ENCODE measurements at places on chromosomes 6 and 20.
A peak's percentile ranks its signal among the peaks of the same experiment; 100 is the strongest.

DNA sequence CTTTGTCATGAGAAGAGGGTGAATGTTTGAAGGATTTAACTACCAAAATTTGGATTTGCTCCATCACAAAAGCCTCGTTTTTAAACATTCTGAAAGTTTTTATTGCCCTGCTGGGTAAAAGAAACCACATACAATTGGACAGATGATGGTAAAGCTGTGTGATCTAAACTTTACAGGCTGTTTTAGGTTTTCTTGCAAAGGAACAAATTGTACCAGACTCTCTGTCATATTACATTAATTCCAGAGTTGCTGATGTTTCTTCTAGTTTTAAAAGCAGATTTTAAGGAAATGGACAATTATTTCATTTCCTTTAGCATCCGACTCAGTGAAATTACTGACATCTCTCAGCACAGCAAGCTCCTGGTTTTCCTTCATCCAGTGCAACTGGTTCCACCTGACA, 53.2 kb downstream of the CRYBG1 start:
- no peak for DNase-seq

- DNase-seq: no peak
Measured at GRCh38 chr20:64069614-64070243, 6.7 kb downstream of the TCEA2 start.

DNA sequence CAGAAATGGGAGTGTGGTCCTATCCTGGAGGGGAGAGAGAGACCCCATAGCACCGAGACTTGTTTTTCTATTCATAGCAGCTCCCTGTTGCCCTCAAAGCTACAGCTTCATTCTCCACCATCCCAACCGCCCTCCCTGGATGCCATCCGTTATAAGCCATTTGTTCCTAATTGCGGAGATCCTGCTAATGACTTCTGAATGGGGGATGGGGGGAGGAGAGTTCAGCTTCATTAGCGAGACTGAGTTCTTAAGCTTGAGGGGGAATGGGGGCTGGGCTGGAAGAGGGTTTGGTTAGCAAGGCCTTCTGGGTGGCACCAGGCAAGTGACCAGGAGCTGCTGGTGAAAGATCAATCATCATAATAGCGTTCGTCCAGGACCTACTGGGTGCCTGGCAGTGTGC, 27.1 kb downstream of the FOXP4 start:
- no peak for DNase-seq

- DNase-seq: no peak
Measured at GRCh38 chr6:72890233-72890632, 268.4 kb downstream of the KCNQ5 start.

DNA sequence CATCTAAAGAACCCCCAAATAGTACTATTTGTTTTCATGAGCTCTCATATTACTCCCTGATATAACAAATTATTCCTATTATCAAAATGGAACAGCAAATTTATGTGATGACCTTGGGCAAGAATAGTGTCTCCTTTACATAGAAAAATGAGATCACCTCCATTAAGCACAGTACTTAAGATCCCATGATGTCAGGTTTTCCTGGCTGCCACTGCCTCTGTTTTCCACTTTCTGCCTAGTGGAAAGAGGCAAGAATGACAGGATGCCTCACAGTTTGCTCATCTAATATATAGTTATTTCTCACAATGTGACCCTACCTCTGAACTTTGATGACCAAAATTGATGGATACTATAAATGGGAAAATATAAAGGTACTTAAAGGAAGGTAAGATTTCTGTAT, 260.1 kb upstream of the SGK1 start:
- no peak for DNase-seq

- DNase-seq: no peak
Measured at GRCh38 chr6:42979523-42980177, 669 bp upstream of the PEX6 start.

- DNase-seq: no peak
Measured at GRCh38 chr6:117459204-117459944, 23.1 kb upstream of the DCBLD1 start.

DNA sequence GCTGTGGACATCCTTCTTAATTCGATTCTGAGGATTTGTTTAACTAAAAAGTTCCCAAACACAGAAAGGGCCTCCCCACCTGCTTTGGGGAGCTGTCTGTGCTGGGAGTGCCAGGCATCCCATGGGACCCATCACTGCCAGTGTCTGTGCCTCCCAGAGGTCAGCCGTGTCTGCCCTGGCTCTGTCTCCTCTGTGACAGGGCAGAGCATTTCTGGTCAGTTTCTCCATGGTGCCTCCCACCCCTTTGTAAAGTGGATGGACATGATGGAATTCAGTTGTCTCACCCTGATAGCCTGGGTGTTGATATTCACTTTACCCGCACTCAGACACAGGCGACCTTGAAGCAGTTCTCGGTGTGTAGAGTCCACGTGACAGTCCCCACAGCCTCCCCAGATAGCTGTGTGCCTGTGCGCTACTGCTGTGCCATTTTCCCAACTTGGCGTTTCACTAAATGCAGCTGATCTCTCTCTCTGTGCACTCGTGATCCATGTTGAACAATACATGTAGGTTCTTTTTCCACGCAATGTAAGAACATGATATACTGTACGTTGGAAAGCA, 70.5 kb downstream of the CDS2 start:
- peak; percentile 14 for DNase-seq

DNA sequence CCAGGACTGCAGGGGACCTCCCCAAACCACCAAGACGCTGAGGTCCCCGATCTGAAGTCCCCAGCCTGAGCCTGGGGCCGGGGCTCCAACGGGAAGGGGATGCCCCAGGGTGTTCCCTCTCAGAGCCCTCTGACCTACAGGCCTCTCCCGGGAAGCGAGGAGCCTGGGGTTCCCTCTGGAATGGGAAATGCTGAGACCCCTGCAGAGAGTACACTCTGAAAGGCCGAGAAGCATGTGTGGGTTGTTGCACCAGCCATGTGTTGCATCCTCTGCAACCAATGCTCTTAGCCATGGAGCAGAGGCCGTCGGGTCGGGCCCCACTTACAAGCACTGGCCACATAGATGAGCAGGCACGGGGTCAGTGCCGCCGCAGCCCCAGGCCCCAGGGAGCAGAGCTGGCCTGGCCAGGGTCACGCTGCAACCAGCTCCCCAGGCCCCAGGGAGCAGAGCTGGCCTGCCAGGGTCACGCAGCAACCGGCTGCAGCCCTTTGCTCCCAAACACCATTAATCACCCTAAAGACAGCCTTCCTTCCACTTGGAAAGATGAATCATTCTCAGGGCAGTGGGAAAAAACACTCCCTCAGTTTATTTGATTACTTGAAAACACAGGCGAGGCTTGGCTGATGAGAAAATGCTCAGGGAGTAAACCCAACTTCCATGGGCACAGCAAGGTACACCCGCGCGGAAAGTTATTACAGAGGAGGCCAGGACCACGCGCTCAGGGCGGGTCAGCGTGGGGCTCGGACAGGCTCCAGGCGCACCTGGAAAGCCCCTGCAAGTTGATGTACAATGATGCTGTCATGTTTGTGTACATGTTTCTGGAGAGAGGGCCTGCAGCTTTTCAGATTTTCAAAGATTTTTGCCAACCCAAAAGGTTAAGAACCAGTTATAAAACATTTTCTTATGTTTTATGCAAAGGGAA, 78.0 kb upstream of the AFDN start:
- no peak for DNase-seq

- DNase-seq: no peak
Measured at GRCh38 chr6:43952746-43953145, 174.5 kb downstream of the MRPL14 start.

DNA sequence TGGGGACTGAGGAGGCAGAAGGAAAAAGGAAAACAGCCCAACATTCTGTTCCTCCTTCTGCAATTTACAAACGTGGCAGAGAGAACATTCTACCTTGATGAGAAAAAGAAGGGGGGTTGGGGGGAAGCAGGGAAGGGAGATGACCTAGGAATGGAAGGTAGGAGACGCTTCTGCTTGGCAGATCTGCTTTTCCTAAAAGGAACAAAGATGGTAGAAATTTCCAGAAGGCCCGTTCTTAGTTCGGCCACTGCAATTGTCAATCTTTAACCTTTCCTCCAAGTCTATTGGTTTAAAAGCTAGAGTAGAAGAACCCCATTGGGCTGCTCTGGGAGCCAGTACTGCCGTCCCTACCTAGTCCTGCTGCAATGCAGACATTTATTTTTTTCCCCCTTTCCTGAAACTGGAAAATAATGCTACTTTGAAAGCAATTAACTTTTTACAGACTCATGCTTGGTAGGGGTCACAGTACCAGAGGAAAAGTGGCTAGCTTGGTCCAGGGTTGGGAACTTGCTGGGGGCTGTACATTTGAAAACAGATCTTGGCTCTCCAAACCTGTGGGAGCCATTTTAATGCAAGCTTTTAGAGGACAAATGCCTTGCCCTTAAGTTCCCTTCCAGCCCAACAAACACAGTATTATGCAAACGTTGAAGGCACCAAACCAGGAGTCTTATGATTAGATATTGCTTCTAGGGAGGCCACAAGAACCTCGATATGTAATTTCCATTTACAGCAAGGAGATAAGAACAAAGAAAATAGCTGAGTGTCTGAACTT, 2.6 kb downstream of the ZMYND8 start:
- DNase-seq: peak; percentile 60

GRCh38 chr6:42012501-42013133, 37.7 kb upstream of the TAF8 start:
- DNase-seq: no peak
